Thoracic aorta endothelial cell (primary cell): ENCODE measurements at places on chromosomes 2 and 18. TPM values are rescaled to one million over a fixed set of nuclear protein-coding genes. Genes with fewer than 3 reads are reported as not detected.

SCN2A gene
- under 0.01 TPM in 2 replicates for total RNA-seq

NOL4 gene
- total RNA-seq, result not detected in 2 replicates

RAB11FIP5 gene
- 45.1 and 56.6 TPM in 2 replicates for total RNA-seq

LBX2 gene
- total RNA-seq, result 3.2 and 3.5 TPM in 2 replicates

GALNT14 gene
- 0.66 and 2.4 TPM in 2 replicates for total RNA-seq

PRSS56 gene
- total RNA-seq, result not detected in 2 replicates

ESCO1 gene
- 18.8 and 19.0 TPM in 2 replicates for total RNA-seq

TTC27 gene
- total RNA-seq, result 30.3 and 32.3 TPM in 2 replicates

SERPINB7 gene
- not detected in 2 replicates for total RNA-seq

PARD3B gene
- 18.4 and 19.0 TPM in 2 replicates for total RNA-seq

RAB27B gene
- 0.27 and 0.36 TPM in 2 replicates for total RNA-seq

ARHGAP28 gene
- total RNA-seq, result 14.1 and 26.6 TPM in 2 replicates

STAT4 gene
- 0.07 and 0.27 TPM in 2 replicates for total RNA-seq

LINC00305 gene
- not detected in 2 replicates for total RNA-seq

PDCL3 gene
- total RNA-seq, result 20.7 and 27.9 TPM in 2 replicates

LTBP1 gene
- total RNA-seq, result 9.5 and 72.7 TPM in 2 replicates

GEN1 gene
- 33.2 and 43.4 TPM in 2 replicates for total RNA-seq

POU3F3 gene
- total RNA-seq, result not detected in 2 replicates

STON1 gene
- 9.7 and 17.2 TPM in 2 replicates for total RNA-seq

ERMN gene
- not detected in 2 replicates for total RNA-seq

LRRC30 gene
- not detected in 2 replicates for total RNA-seq

TGFBRAP1 gene
- 40.0 and 41.6 TPM in 2 replicates for total RNA-seq

CD8B2 gene
- not detected in 2 replicates for total RNA-seq

RNF125 gene
- total RNA-seq, result 1.5 and 1.6 TPM in 2 replicates

ATP5F1A gene
- 944 and 1,163 TPM in 2 replicates for total RNA-seq

CGREF1 gene
- 1.3 and 3.0 TPM in 2 replicates for total RNA-seq

SLC16A14 gene
- total RNA-seq, result 0.13 and 0.93 TPM in 2 replicates

TMEM163 gene
- total RNA-seq, result 1.9 and 5.2 TPM in 2 replicates

FLACC1 gene
- 0.93 and 2.3 TPM in 2 replicates for total RNA-seq

DES gene
- total RNA-seq, result not detected in 2 replicates

ST3GAL5 gene
- total RNA-seq, result 17.7 and 18.6 TPM in 2 replicates

CNGA3 gene
- under 0.01 TPM in 1 of 2 replicates, not detected in the other for total RNA-seq

EFR3B gene
- total RNA-seq, result 0.13 and 0.22 TPM in 2 replicates

LMAN2L gene
- total RNA-seq, result 14.4 and 16.6 TPM in 2 replicates

TTLL4 gene
- total RNA-seq, result 18.9 and 21.8 TPM in 2 replicates

REG1B gene
- total RNA-seq, result not detected in 2 replicates

SOCS6 gene
- total RNA-seq, result 22.1 and 28.4 TPM in 2 replicates

COLEC11 gene
- not detected in 2 replicates for total RNA-seq

ACMSD gene
- total RNA-seq, result not detected in 2 replicates

SAP130 gene
- 9.2 and 14.4 TPM in 2 replicates for total RNA-seq
